ENCODE measurements at places on chromosomes 5 and 9.

DNA sequence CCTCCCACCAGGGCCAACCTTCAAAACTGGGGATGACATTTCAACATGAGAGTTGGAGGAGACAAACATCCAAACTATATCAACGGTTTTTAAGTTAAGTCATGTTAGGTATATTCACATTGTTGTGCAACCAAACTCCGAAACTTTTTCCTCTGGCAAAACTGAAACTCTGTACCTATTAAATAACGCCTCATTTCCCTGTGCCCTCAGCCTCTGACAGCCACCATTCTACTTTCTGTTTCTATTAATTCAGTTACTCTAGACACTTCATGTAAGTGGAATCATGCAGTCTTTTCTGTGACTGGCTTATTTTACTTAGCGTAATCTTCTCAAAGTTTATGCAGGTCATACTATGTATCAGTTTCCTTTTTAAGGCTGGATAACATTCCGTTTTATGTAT, 85.0 kb downstream of the CWC27 start:
- no peak for DNase-seq

DNA sequence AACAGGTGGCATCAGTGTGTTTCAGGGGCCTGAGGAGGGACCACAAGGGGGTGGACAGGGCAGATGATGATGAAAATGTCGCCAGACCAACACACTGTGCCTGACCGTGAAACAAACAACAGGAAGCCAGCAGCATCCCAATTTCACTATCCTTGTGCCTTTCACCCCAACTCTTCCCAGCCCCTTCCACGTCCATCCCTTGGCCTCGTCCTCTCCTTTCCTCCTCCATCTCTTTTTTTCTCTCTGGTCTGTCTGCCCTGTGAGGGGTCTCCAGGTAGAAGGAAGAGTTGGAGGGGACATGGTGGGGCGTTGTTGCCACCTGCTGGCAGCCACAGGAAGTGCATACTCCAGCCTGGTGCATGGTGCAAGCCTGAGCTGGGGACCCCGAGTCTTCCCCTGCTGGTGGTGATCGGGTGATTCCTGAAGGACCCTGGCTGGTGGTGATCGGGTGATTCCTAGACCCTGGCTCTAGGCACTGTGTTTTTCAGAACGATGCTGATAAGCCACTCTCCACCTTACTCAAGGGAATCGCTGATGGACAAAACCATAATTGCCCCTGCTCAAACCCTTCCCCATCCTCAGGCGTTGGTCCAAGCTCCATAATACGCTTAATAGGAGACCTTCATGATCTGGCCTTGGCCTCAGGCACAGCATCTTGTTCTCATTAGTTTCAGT, 21.7 kb upstream of the NSD1 start:
- DNase-seq = peak; percentile 66

DNA sequence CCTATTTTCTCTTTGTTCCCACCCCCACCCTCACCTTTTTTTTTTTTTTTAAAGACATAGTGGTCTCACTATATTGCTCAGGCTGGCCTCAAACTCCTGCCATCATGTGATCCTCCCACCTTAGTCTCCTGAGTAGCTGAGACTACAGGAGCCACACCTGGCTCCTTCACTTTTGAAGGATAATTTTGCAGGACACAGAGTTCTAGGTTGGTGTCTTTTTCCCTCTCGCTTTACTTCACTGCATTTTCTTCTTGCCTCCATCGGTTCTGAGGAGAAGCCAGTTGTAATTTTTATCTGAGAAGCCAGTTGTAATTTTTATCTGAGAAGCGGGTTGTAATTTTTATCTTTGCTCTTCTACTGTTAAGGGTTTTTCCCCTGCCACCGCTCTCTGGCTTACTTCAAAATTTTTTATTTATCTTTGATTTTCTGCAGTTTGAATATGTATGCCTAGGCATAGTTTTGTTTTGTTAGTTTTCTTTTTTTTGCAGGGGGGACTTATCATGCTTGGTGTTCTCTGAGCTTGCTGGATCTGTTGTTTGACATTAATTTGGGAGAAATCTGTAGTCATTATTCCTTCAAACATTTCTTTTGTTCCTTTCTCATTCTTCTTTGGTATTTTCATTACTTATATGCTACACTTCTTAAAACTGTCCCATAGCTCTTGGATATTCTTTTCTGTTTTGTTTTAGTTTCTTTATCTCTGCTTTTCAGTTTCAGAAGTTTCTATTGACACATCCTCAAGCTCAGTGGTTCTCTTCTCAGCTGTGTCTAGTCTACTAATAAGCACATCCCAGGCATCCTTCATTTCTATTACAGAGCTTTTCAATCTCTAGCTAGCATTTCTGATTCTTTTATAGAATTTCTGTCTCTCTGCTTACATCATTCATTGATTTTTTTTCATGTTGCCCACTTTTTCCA, 148.2 kb upstream of the CHD1 start:
- no peak for DNase-seq

DNA sequence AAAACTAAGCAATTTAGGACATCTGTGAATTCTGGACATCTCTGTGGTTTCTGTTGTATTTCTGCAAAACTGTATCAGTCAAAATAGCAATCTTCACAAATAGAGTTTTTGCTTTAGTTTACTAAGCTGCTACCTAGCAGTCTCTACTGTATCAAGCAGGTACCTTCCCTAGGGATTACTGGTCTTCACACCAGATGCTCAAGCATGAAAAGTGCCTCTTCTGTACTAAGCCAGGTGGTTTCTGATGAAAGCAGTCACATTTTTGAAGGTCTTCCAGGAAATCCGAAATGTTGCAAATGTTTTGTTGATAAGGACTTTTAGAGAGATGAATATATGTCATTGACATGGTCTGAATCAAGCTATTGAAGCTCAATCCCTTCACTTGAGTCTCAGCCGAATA, 540.0 kb downstream of the KCTD16 start:
- no peak for DNase-seq

- no peak for DNase-seq
Measured at GRCh38 chr9:11742471-11742870, 950.7 kb upstream of the TYRP1 start.

- DNase-seq = no peak
Measured at GRCh38 chr9:70595211-70595610, 180.8 kb upstream of the KLF9 start.

DNA sequence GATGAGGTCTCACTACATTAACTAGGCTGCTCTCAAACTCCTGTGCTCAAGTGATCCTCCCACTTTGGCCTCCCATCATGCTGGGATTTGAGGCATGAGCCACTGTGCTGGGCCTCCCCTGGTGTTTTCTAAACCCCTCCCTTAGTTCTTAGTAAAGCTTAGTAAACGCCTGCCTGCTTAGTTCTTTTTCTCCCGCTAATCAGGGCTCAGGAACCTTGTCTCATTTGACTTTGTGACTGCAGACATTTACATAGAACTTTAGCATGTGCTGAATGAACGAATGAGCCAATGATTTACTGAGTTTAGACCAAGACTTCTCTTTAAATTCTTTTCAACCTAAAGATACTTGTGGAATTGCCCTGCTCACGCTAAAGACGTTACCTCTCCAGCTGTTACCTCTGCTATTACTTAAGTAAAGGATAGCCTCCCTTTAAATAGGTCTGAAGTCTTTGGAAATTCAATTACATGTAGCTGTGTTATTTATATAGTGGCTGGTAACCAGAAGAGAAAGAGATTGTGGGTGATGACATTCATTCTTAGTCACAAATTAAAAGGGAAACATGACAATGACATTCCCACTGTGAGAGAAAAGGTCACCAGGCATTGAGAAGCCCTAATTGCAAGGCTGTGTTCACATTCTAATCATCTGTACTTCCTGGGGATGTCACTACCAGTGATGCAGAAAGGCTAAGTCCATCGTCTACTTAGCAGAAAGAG, 18.6 kb upstream of the SUSD1 start:
- no peak for DNase-seq

- DNase-seq = no peak
Measured at GRCh38 chr9:96413302-96414221, 4.6 kb downstream of the ZNF367 start.

- no peak for DNase-seq
Measured at GRCh38 chr5:121693864-121694263, 157.8 kb upstream of the FTMT start.

Data from activated naive CD8-positive, alpha-beta T cell treated with anti-CD3 and anti-CD28 coated beads for 36 hours (primary cell).